ENCODE measurements at places on chromosomes 6 and 20. TPM values are rescaled to one million over a fixed set of nuclear protein-coding genes. Genes with fewer than 3 reads are reported as not detected.

PRND gene
- 0.13 TPM for total RNA-seq

TMEM74B gene
- 5.1 TPM for total RNA-seq

BCAS1 gene
- not detected for total RNA-seq

MOG gene
- total RNA-seq: 1.7 TPM

SMPDL3A gene
- 3.5 TPM for total RNA-seq

ZNF76 gene
- total RNA-seq: 33.9 TPM

RIPPLY2 gene
- total RNA-seq: not detected

COL11A2 gene
- 0.98 TPM for total RNA-seq

EYS gene
- 0.40 TPM for total RNA-seq

MTCH1 gene
- 295 TPM for total RNA-seq

TFAP2D gene
- total RNA-seq: not detected

VWA7 gene
- 14.4 TPM for total RNA-seq

SLC52A3 gene
- total RNA-seq: 2.6 TPM

PRDM13 gene
- not detected for total RNA-seq

SNAP91 gene
- 6.8 TPM for total RNA-seq

Measured in heart right ventricle (tissue), 16 donors.